ENCODE measurements at places on chromosomes 3 and 15. TPM values are rescaled to one million over a fixed set of nuclear protein-coding genes. Genes with fewer than 3 reads are reported as not detected.

The SEMA5B gene
- not detected for total RNA-seq

The TMEM207 gene
- not detected for total RNA-seq

The FOXB1 gene
- total RNA-seq, result 0.44 TPM

The ILDR1 gene
- total RNA-seq, result not detected

The PRR23B gene
- not detected for total RNA-seq

The SCAANT1 gene
- not detected for total RNA-seq

The BCL6 gene
- total RNA-seq, result 16.9 TPM

The IL17RE gene
- 1.3 TPM for total RNA-seq

The PLAAT1 gene
- not detected for total RNA-seq

The MYRIP gene
- not detected for total RNA-seq

The SCG5 gene
- total RNA-seq, result 0.70 TPM

The GATM gene
- total RNA-seq, result 3.0 TPM

The PLOD2 gene
- total RNA-seq, result 1.0 TPM

The KLHL40 gene
- total RNA-seq, result not detected

The LMLN gene
- 6.0 TPM for total RNA-seq

The GHSR gene
- not detected for total RNA-seq

The LPP gene
- total RNA-seq, result 13.4 TPM

The SOX2 gene
- not detected for total RNA-seq

The ARRDC4 gene
- total RNA-seq, result 0.42 TPM

The MESP2 gene
- total RNA-seq, result not detected

The CCDC80 gene
- not detected for total RNA-seq

The NBEAL2 gene
- total RNA-seq, result 79.6 TPM

The VGLL4 gene
- total RNA-seq, result 47.7 TPM

The CIDEC gene
- not detected for total RNA-seq

The HDAC11 gene
- 3.2 TPM for total RNA-seq

The MON1A gene
- 18.0 TPM for total RNA-seq

The C3orf62 gene
- 6.9 TPM for total RNA-seq

The EEF1AKMT4 gene
- 15.7 TPM for total RNA-seq

The HACD2 gene
- 34.5 TPM for total RNA-seq

The LIPH gene
- total RNA-seq, result not detected

The COL7A1 gene
- 0.99 TPM for total RNA-seq

The CPEB1 gene
- 0.55 TPM for total RNA-seq

The LRRC3B gene
- total RNA-seq, result not detected

The ITIH1 gene
- not detected for total RNA-seq

The AMOTL2 gene
- total RNA-seq, result not detected

The SLC22A14 gene
- total RNA-seq, result not detected

The SGO1 gene
- total RNA-seq, result 21.6 TPM

The ANKRD63 gene
- total RNA-seq, result 0.17 TPM

The VIPR1 gene
- total RNA-seq, result 2.8 TPM

The CX3CR1 gene
- total RNA-seq, result 0.21 TPM

The TGM5 gene
- not detected for total RNA-seq

The MKRN3 gene
- 1.1 TPM for total RNA-seq

The CD86 gene
- total RNA-seq, result 0.19 TPM

The PIK3R4 gene
- total RNA-seq, result 34.3 TPM

The CERS3 gene
- 0.15 TPM for total RNA-seq

The DNAH12 gene
- total RNA-seq, result not detected

The RARRES1 gene
- not detected for total RNA-seq

The C3orf49 gene
- total RNA-seq, result not detected

The FILIP1L gene
- total RNA-seq, result 0.36 TPM

The WDR93 gene
- total RNA-seq, result not detected

The SLC28A2 gene
- not detected for total RNA-seq

The CNTN6 gene
- total RNA-seq, result not detected

The LTF gene
- not detected for total RNA-seq

The HIGD2B gene
- 0.17 TPM for total RNA-seq

The TF gene
- 0.02 TPM for total RNA-seq

The ACAP2 gene
- total RNA-seq, result 35.3 TPM

Data from activated CD8-positive, alpha-beta memory T cell treated with anti-CD3 and anti-CD28 coated beads for 36 hours (primary cell).